ENCODE measurements at places on chromosomes 7 and 10. TPM values are rescaled to one million over a fixed set of nuclear protein-coding genes. Genes with fewer than 3 reads are reported as not detected.

The LAMB4 gene
- total RNA-seq, result 0.37 TPM

The CCL26 gene
- total RNA-seq, result 7.8 TPM

The TBL2 gene
- total RNA-seq, result 51.8 TPM

The MYO1G gene
- total RNA-seq, result 0.09 TPM

The CDK1 gene
- 88.6 TPM for total RNA-seq

The FHIP2A gene
- total RNA-seq, result 10.1 TPM

The EBLN1 gene
- total RNA-seq, result 0.19 TPM
